NCI-H1048 (cell line): ENCODE measurements at places on chromosomes 2 and 18.

DNA sequence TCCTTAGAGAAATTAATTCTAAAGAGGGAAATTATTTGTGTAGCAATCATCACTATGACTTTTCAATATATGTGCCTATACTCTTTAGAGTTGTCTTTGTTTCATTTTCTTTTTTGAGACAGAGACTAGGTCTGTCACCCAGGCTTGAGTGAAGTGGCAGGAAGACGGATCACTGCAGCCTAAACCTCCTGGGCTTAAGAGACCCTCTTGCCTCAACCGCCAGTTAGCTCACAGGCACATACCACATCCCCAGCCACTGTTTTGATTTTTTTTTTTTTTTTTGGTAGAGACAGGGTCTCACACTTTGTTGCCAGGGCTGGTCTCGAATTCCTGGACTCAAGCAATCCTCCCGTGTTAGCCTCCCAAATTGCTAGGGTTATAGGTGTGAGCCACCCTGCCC, 12.4 kb downstream of the YWHAQ start:
- DNase-seq: no peak

- no peak for DNase-seq
Observed at GRCh38 chr2:15391751-15392150, 169.4 kb downstream of the NBAS start.

- no peak for DNase-seq
Observed at GRCh38 chr2:235996419-235996818, 171.8 kb downstream of the GBX2 start.

DNA sequence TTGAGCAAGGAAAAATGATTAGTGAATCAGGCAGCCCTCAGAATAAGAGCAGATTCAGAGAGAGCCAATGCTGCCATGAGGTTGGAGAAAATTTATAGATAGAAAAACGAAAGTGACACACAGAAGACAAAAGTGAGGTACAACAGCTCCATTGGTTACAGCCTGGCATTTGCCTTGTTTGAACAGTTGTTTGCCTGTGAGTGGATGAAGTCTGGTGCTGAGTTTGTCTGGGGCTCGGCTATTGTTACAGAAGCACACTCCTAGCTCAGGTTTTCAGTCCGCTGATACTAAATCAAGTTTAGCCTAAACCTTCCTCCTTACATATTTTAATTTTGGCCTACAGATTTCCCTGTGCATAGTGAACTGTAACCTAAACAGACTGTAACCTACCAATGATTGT, 387.8 kb upstream of the RAB12 start:
- DNase-seq: no peak

DNA sequence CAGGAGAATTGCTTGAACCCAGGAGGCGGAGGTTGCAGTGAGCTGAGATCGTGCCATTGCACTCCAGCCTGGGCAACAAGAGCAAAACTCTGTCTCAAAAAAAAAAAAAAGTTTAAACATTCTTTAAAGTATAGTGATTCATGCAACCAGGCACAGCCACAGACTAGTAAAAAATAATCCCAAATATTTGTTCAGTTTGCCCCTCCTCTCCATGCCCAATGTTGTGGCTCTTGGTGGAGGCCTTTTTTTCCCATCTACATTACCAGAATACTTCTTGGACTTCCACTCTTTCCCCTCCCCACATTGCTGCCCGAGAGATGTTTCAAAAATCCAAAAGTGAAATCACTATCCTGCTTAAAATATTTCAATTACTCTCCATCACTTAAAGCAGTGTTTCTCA, 5.1 kb upstream of the MALT1 start:
- no peak for DNase-seq
